ENCODE measurements at places on chromosomes 2 and 18.

DNA sequence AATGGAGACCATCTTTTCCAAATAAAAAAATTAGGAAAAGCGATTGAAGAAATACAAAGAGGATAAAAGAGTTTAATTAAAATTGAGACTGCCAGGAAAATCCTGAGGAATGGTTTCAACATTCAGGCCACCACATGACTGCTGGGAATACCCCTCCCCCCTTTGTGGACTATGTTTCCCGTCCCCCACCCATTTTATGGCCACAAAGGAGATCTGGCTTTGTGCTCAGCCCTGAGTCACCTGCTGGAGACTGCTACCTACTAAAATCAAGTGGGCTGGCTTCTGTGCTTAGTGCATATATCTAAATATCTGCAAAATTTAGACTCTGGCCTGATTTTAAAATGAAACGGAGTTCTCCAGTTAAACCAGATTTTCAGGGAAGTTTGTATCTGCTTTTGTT, 10.1 kb downstream of the RND3 start:
- DNase-seq = no peak

GRCh38 chr2:219570924-219571310, 422 bp downstream of the OBSL1 start:
- no peak for DNase-seq

GRCh38 chr2:157443795-157444640, at the start of gene CYTIP:
TSS of gene CYTIP (minus strand) at chr2:157444089. CDS start at chr2:157444020, 69 bp downstream.
- peak; percentile 29 for DNase-seq

DNA sequence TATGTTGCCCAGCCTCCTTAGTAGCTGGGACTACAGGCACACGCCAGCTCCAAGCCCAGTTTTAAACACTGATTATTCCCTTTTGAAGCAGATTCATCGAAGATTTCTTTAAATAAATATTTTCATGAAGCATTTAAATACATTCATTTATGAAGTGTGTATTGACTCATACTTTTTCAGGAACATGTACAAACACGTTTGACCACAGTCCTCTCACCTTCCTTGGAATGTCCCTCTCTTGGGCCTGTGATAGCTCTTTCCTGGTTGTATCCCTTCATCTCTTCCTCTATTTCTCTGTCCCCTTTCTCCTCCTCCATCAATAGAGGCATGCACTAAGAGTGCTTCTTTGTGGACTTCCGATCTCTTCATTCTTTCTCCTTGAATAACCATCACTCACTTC, 2.5 kb downstream of the PSTPIP2 start:
- DNase-seq = no peak

- no peak for DNase-seq
Measured at GRCh38 chr2:43387092-43388062, 161.0 kb upstream of the ZFP36L2 start.
